NCI-H2081 treated with DMSO at 0.1 percent for 48 hours (cell line): ENCODE measurements at places on chromosomes 1 and 21.

DNA sequence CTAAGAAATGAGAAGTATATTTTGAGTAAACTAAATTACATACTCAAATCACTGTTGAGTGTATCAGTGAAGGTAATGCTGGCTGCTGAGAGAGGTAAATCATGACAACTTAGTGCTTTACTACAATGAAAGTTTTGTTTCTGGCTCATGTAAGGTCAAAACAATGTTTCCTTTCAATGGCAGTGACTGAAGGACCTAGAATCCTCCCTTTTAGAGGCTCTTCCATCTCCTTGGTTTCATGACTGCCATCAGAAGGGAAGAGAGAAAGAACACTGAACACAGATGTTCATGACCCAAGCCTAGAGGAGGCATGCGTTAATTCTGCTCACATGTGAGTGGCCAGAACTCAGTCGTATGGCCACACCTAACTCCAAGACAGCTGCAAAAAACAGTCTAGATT, 130.6 kb downstream of the AKT3 start:
- no peak for DNase-seq

DNA sequence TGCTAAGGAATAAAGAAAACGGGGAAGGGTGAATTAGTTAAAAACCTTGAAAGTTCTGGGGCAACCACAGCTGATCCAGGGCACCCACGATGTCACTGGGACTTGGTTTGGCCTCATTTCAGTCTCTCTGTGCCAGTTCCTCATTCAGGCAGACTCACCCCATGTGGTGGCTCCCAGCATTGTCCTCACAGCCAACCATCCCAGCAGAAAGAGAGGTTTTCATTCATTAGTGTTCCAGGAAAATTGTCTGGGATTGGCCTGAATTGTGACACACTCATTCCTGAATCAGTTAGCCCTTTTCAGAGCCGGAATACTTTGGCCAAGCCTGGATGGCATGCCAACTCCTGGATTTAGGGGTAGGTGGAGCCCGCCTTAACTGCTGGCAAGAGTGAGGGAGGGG, 367.7 kb downstream of the PRDM2 start:
- DNase-seq, result no peak

GRCh38 chr1:107000902-107001301, 55.6 kb upstream of the PRMT6 start:
- DNase-seq, result no peak

DNA sequence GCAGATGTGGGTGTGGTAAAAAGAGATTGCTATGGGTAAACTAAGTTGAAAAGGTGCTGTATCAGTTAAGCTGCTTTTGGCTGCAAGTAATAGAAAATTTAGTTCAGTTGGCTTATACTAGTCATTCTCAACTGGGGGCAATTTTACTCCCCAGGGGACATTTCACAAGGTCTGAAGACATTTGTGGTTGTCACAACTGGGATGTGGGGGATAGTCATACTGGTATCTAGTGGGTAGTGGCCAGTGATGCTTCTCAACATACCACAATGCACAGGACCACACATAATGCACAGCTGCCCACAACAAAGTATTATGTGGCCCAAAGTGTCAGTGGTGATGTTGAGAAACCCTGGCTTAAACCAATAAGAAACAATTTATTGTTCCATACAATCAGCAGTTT, 31.4 kb downstream of the SERTAD4 start:
- no peak for DNase-seq

DNA sequence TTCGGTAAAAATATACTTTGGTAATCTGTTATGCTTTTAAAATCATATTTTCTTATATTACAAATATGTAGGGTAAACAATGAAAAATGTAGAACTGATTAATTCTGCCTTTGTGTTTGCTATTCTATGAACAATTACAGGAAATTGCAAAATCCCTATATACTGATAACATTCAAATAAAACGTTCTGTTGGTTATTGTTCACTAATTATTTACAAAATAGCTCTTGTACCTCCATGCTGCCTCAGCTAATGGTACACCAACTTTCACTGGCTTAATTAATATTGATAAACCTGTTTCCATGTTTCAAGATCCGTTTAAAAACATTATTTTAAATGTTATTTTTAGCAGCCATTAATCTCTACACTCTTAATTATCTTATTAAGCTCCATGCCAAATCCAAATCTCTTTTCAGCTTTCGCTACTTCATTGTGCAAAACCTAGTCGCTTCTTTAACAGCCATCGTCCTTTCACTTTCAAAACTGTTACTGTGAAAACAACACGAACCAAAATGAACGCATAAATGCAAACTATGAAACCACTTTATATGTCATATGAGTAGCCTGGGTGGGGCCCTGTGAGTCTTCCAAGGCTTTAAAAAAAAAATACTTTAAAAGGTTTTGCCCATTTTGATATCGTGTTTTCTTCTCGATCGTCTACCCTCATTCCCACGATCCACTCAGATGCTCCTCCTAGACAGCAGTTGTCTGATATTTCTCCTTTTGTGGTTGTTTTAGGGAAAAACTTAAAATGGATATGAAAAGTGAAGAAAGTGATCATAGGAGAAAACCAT, 807.1 kb downstream of the USP25 start:
- DNase-seq, result no peak

DNA sequence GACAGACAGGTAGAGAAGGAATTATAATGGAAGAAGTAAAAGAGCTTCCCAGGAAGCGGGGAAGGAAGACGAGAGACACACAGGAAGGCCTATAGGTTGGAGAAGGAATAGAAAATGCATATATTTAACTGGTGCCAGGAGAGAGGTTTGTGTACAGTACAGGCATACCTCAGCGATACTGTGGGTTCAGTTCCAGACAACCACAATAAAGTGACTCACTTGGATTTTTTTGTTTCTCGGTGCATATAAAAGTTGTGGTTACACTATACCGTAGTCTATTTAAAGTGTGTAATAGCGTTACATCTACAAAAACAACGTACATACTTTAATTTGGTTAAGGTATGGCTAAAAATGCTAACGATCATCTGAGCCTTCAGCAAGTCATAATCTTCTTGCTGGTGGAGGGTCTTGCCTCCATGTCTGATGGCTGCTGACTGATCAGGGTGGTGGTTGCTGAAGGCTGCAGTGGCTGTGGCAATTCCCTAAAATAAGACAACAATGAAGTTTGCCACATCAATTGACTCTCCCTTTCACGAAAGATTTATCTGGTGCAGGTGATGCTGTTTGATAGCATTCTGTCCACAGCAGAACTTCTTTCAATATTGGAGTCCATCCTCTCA, 16.0 kb downstream of the YARS1 start:
- DNase-seq, result no peak

DNA sequence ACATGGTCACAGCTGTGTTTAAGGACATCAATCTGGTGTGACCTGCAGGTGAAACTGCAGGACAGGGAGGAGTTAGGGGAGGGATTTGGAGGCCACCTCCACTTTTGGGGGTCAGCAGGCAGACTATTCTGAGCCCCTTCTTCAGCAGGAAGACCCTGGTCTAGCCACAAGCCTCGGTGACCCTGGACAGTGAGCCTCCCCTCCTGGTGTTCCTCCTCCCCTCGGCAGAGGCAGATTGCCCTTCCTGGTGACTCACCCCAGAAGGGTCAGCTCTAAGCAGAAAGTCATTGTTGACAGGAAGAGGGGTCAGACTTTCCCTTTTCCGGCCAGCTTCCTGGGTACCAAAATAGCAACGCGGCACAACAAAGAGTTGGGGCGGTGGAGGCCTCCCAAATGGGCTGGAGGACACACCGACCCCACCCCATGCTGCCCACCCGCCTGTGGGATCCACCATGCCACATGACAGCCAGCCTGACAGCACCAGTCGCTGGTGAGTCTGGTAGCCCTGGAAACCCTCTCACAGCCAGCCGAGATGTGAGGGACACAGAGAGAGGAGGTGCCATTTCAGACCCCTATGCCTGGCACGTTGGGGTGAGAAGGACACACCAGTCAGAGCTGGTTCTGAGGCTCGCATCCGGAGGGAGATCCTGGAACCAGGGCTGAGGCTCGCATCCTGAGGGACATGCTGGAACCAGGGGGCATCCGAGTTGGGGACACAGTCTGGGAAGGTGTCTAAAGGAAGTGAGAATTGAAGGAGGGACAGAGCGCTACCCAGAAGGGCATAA, 14.7 kb upstream of the CSF1 start:
- DNase-seq, result no peak

- DNase-seq, result no peak
These were observed 72.8 kb downstream of the SELENOF start for GRCh38 chr1:86841116-86841515.

- no peak for DNase-seq
These were observed 139.3 kb upstream of the EDN2 start for GRCh38 chr1:41623736-41624135.

- DNase-seq, result no peak
These were observed 45.4 kb downstream of the CD247 start for GRCh38 chr1:167472752-167473521.

- peak; percentile 57 for DNase-seq
These were observed 37.3 kb downstream of the PABPC4 start for GRCh38 chr1:39539252-39539790.

- no peak for DNase-seq
These were observed 41.8 kb downstream of the ZNF281 start for GRCh38 chr1:200367841-200368534.

DNA sequence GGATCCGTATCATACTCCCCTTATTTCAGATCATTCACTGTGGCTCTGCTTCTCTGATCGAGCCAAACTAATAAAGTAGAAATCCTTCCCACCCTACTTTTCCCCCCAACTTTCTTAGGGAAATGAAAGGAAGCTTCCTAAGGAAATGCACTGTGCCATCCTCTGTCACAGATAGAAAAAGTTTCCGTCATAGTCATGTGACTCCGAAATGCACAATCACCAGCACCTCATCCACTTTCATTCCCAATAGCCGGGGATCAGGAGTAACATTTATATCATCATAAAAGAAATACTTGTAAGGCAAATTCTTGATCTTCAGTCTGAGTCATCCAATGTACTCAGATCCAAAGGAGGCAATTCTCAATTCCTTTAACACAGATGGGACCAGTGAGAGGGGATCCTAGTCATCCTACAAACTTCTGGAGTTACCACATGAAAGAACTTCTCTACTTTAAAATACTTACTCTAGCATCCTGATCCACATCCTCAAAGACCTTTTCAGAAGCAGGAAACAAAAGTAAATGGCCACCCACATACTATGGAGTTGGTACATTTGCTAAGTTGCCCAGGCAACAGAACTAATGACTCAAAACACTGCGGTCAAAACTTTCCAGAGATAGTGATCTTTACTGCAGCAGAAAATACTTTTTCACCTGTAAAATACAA, 97.8 kb upstream of the ZC3H11B start:
- DNase-seq, result no peak

DNA sequence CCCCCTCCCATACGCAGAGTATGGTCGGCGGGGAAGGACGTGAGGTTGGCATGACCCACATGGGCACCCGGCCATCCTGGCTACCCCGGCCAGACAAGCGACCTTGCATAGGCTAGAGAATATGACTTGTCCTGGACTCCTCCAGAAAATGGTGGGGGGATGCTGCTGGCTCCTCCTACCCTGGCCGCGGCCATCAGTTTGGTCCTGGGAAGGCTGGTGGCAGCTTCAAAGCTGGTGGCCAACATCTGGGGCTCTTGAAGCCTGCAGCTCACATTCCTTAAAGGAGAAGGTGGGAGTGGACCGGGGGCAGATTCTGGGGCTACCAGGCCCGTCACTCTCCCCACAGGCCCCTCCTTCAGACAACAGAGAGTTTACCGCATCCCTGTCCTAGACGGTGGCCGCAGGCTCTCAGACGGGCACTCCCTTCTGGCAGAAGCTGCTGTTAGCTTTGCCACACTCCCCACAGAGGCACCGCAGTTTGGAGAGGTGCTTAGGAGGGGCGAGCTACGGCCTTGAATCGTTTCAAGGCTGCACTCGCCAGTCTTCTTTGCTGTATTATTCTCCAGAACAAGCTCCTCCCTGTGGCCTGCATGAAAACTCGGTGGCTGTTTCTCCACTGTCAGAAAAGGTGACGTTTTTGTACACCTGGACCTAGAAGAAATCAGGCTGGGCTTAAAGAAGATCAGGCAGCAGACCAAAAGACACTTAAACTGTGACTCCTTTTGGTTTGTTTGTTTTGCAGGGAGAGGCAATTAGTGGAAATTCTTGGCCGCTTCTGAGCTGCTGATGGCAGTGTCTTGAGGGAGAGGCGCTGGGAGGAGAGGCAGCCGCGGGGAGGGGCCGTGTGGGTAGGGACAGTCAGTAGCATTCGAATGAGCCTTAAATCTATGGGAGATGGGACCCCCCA, 68.0 kb downstream of the RUNX3 start:
- DNase-seq, result no peak

- no peak for DNase-seq
These were observed 39.0 kb upstream of the ATP1A1 start for GRCh38 chr1:116334015-116334547.

GRCh38 chr1:220521778-220522177, 6.2 kb upstream of the MARK1 start:
- peak; percentile 12 for DNase-seq

- no peak for DNase-seq
These were observed 114.3 kb downstream of the NAV1 start for GRCh38 chr1:201653233-201653632.

GRCh38 chr1:210900820-210901219, 233.1 kb downstream of the KCNH1 start:
- DNase-seq, result no peak

- DNase-seq, result no peak
These were observed 106.4 kb downstream of the TGFBR3 start for GRCh38 chr1:91779548-91780021.

DNA sequence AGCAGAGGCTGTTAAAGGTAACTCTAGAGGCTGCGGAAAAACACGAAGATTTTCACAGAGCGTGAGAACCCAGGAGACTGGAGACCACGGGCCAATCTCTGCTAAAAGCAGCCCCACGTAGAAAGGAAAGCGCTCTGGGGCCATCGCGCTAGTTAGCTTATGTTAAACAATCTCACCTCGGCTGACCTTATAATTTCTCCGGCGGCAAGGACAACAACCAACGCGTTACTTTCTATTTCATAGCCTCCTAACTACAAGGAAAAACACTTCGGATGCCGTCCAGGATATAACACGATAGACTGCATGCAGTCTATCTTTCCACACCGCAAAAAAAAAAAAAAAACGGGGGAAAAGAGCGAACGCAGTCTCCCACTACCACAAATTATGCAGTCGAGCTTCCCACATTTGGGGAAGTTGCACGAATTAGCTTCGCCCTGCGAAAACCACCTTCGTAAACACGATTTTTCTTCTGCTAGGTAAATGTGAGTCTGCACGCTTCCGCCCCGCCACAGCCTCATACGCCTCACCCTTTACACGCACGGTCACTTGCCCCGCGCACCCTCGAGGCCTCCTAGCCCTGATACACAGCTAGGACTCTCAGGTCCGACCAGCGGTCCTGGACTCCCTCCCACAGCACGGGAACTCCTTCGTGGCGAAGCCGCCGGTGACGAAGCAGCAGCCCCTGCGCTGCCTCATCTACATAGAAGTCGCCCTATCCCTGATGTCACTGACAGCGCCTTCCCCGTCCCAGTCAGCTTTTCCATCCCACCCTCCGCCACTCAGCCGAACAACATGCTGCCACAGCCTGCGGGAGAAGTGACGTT, 87.8 kb downstream of the PRKAB2 start:
- peak; percentile 79 for DNase-seq

GRCh38 chr1:150479927-150480352, 7.3 kb upstream of the TARS2 start:
- no peak for DNase-seq
